ENCODE measurements at places on chromosomes 13 and 19.

DNA sequence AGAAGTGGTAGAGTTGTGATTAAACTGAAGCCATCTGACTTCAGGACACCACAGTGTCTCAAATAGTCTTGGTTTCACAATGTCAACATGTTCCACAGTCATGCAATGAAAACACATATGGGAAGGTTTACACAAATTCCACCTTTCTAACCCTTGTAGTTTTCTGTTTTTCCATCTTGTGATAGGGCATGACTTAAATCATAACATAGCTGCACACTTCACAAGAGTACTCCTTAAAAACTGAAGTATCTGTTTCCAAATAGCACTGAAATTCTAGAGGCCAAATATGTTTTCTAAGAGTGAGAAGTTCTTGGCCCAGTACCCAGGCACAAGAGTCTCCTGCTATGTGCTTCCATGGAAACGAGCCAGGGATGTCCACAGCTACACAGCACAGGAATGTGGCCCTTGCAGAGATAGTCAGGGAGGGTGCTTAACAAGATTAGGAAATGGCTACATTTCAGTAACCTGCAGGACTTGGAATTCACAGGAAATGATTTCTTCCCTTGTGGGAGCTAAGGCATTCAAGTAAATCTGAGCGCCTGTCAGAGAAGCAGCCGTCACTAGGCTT lies 269.1 kb downstream of the NDFIP2 start:
- DNase-seq: no peak

DNA sequence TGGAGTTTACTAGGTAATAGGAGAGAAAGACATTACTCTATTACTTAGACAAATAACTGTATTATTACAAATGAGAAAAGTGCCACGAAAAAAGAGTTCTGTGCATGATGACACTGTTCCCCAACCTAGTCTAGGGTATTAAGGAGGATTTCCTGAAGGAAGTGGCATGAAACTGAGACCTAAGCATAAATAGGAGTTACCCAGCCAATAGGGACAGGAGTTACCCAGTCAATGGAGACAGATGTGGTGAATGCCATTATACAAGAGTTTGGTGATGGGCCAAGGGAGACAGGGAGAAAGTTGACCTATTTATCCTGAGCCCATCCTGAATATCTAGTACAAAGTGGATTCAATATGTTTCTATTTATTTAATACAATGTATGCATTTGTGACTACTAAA lies 65.4 kb downstream of the KL start:
- DNase-seq: no peak

- DNase-seq: no peak
Observed at GRCh38 chr13:32261567-32261966, 53.6 kb downstream of the ZAR1L start.

DNA sequence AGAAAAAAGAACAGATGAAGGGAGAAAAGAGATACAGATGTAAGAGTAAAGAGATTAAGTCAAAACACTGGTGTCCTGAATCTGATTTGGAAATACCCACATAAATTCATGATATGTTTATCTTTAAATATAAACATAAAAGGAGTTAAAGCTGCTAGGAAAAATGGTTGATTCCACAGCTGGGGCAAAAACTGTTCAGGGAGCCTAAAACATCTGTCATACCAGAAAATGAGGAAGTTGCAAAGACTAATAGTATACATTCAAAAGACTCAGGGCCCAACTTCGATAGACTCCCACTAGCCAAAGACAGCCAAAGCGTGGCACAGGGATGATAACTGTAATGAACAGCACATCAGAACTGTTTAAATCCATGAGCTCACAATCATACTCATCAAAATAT lies 62.0 kb downstream of the ABCC4 start:
- DNase-seq: no peak

DNA sequence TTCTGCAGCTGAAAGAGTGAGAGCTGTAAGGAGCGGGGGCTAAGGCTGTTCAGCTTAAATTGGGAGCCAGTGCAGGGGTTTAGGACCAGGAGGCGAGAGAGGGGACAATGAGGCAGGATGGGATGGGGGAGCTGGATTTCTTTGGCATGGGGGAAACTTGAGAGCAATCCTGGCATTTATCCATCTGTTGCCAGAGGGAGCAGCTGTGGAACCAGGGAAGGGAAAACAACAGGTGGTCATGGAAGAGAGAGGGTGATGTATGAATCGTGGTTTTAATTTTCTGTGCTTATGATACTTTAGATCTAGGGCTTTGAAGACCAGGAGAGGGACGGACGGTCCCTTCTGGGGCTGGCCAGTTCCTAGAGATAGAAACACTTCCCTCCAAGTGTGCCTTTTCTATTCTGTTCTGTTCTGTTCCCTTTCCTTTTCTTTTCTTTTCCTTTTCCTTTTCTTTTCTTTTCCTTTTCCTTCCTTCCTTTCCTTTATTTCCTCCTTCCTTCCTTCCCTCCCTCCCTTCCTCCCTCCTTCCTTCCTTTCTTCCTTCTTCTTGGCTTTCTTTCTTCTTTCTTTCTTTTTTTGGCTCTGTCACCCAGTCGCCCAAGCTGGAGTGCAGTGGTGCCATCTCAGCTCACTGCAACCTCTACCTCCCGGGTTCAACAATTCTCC lies 16.0 kb upstream of the CCL25 start:
- no peak for DNase-seq

- no peak for DNase-seq
Observed at GRCh38 chr19:772730-773436, 22.0 kb downstream of the MISP start.

DNA sequence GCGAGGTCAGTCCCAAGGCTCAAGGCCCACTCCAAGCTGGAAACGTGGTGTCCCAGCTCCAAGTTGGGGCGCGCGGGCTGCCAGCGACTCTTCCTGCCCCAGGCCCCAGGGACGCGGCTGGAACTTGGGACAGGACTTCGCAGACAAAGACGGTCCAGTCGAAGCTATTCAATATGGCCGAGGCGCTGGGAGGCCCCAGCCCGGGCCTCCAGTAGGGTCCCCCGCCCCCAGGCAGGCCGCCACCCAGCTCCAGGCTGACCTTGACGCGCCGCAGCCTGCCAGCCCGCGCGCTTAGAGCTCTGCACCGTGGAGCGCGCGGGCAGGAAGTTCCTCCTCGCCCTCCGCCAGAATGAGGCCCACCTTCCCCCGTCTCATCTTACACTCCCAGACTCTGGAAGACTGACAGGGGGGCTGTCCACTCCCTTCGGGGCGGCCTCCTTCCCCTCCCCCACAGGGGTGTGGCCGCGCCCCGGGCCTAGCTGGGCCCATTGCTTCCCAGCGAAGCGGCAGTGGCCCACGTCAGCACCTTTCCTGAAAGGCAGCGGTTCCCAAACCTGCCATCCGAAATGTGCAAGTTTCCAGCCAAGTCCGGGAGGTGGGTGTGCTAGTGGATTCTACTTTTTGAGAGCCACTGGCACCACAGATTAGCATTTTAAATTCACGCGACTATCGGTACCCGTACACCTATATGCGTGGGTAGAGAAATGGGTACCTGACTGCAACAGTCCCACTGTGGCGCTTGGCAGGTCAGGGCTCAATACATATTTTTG lies at the start of gene CCDC8:
Gene CCDC8 (minus strand): TSS at position 303 of the 770 bp plus-strand sequence. CDS start 754 bp downstream, outside the sequence.
- DNase-seq: no peak

- DNase-seq: no peak
Observed at GRCh38 chr19:31378404-31378803, 29.2 kb upstream of the TSHZ3 start.

GRCh38 chr13:36188441-36188840 lies 25.9 kb downstream of the SOHLH2 start:
- DNase-seq: no peak

DNA sequence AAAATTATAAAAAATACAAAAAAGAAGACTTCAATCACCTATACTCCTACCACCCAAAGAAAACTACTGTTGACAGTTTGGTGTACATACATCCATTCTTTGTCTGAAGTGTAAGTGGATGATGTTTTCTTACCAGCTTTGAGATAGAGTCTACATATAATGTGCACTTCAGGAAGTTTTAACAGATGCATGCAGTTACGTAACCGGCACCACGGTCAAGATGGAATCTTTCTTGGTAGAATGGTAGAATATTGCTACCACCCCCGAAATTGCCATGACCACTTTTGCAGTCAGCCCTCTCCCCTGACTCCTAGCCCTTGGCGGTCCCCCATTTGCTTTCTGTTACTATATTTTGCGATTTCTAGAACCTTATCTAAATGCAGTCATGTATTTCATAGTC lies 1.4 kb downstream of the CUL4A start:
- DNase-seq: no peak
